ENCODE measurements at places on chromosomes 6 and 20. TPM values are rescaled to one million over a fixed set of nuclear protein-coding genes. Genes with fewer than 3 reads are reported as not detected.

GRCh38 chr6:74277777-74278186, 581.8 kb downstream of the CD109 start:
- H3K27ac ChIP-seq = no peak overlapping the region
- no peaks in the 10 kb centered on the region for H3K36me3 ChIP-seq
- H3K27me3 ChIP-seq = no peaks in the 10 kb centered on the region
- no peak overlapping the region for H3K4me3 ChIP-seq
- H3K4me1 ChIP-seq = no peaks in the 10 kb centered on the region

The SAMD10 gene
- 12.1 TPM for total RNA-seq

The WFDC5 gene
- not detected for total RNA-seq

The TRIM31 gene
- total RNA-seq = not detected

The RAB23 gene
- 9.4 TPM for total RNA-seq

The KIF25 gene
- total RNA-seq = not detected

DNA sequence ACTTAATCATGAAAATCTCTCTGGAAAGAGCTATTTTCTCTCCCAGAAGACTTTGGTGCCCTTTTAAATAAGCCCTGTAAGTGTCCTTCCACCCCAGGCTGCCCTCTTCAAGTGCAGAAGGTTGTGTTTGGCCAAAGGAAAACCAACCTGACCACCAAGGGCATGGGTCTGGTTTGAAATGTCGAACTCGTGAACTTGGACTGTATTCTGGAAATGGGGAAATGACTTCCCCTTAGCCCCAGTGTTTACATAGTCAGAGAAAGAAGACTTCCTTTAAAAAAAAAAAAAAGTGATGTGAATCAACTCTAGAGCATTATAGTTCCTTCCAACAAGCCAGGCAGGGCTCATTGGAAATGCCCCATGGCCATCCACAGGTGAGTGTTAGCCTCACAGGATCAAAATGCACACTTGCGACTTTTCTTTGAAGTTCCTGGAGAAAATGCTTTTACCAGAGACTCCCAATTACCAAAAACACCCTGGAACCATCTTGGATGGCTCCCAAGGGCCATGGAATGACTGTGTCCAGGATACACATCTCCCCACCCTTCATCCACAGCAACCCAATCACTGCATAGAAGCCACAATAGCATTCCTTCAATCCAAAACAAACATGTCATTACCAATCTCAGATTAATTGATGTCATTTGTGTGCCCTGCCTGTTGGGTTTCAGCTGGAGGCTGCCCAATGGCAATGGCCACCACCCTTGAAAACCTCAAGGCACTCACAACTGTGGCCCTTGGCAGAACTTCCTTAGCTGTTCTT, 133.8 kb downstream of the CLIC5 start:
- H3K4me3 ChIP-seq = no peak overlapping the region
- no peaks in the 10 kb centered on the region for H3K36me3 ChIP-seq
- H3K27ac ChIP-seq = no peak overlapping the region
- no peak for DNase-seq

- H3K36me3 ChIP-seq = peaks cover 35% of the 10 kb centered on the region
- no peak for DNase-seq
- H3K27ac ChIP-seq = peak overlapping the region; percentile 98
- peaks cover 5% of the 10 kb centered on the region for H3K4me1 ChIP-seq
- peak overlapping the region; percentile 98 for H3K4me3 ChIP-seq
Observed at GRCh38 chr6:149717255-149717587, 680 bp downstream of the LATS1 start.

- H3K4me3 ChIP-seq = no peak overlapping the region
- DNase-seq = no peak
- H3K27me3 ChIP-seq = no peaks in the 10 kb centered on the region
Observed at GRCh38 chr20:62807444-62808210, 3.0 kb downstream of the OGFR start.

- no peaks in the 10 kb centered on the region for H3K4me1 ChIP-seq
- no peak overlapping the region for H3K27ac ChIP-seq
- DNase-seq = no peak
- no peak overlapping the region for H3K4me3 ChIP-seq
- H3K27me3 ChIP-seq = no peaks in the 10 kb centered on the region
Observed at GRCh38 chr20:1357921-1358671, 29.2 kb upstream of the SDCBP2 start.

- H3K27ac ChIP-seq = no peak overlapping the region
- no peaks in the 10 kb centered on the region for H3K4me1 ChIP-seq
- no peaks in the 10 kb centered on the region for H3K36me3 ChIP-seq
- DNase-seq = no peak
- no peaks in the 10 kb centered on the region for H3K27me3 ChIP-seq
- H3K4me3 ChIP-seq = no peak overlapping the region
Observed at GRCh38 chr6:40631744-40632143, 44.6 kb upstream of the LRFN2 start.

DNA sequence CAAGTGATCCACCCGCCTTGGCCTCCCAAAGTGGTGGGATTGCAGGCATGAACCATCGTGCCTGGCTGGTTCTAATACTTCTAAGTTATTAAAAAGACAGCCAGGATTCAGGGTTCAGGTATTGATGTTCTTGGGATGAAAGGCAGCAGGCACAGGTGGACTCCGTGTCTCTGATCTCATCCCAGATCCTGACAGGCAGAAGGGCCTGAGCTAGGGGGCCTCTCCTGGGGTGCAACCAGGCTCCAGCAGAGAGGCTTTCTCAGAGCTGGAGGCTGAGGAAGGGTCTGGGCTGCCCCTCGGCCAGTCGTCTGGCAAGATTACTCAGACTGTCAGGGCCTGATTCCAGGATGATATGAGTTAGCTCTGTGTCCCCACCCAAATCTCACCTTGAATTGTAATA, 106.3 kb downstream of the SCML4 start:
- H3K27ac ChIP-seq = no peak overlapping the region
- H3K4me1 ChIP-seq = no peaks in the 10 kb centered on the region
- peaks cover 29% of the 10 kb centered on the region for H3K27me3 ChIP-seq
- no peak for DNase-seq

The ECT2L gene
- not detected for total RNA-seq

The LSM14B gene
- total RNA-seq = 36.0 TPM

- no peak overlapping the region for H3K4me3 ChIP-seq
- H3K27me3 ChIP-seq = no peaks in the 10 kb centered on the region
- no peak overlapping the region for H3K27ac ChIP-seq
Observed at GRCh38 chr6:37218511-37218910, 39.1 kb upstream of the TBC1D22B start.
